ENCODE measurements at places on chromosomes 3 and 15.
A peak's percentile ranks its signal among the peaks of the same experiment; 100 is the strongest.

- DNase-seq, result no peak
Observed at GRCh38 chr3:161560008-161560637, 63.5 kb downstream of the OTOL1 start.

DNA sequence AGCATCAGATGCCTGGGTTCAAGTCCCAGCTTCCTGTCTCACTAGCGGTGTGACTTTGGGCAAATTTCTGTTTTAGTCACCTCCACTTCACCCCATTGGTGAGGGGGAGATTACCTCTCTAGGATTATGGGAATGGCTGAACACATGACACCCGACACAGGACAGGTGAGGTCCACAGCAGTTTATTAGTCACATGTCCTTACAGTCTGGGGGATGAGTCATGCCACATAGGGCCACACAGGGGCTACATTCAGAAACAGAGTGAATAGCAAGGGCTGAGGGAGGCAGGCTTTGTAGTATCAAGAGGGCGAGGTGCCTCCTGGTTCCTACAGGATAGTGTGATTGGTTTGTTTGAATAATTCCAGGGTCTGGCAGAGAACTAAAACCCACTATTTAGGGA is 15.2 kb upstream of the ITGA11 start:
- no peak for DNase-seq

- no peak for DNase-seq
Observed at GRCh38 chr15:80766275-80766674, 12.9 kb upstream of the CEMIP start.

DNA sequence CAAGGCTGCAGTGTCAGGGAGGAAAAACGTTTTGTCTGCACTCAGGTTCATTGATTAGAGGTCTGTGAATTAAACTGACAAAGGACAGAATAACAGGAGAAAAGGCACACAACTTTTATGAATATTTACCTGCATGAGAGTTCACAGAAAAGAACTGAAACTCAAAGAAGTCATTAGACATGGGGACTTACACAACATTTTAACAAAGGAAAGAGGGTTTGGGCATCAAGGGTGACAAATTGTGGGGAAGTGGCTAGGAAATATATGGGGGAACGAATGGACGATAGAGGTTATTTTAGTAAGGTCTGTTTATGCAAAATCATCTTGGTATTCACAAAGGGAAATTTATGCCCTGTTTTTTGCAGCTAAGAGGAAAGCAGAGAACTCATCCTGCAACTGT is 65.6 kb upstream of the C15orf39 start:
- DNase-seq, result no peak

- no peak for DNase-seq
Observed at GRCh38 chr3:191352014-191352413, 21.7 kb upstream of the UTS2B start.

- DNase-seq, result no peak
Observed at GRCh38 chr3:94167796-94168195, 104.9 kb downstream of the NSUN3 start.

DNA sequence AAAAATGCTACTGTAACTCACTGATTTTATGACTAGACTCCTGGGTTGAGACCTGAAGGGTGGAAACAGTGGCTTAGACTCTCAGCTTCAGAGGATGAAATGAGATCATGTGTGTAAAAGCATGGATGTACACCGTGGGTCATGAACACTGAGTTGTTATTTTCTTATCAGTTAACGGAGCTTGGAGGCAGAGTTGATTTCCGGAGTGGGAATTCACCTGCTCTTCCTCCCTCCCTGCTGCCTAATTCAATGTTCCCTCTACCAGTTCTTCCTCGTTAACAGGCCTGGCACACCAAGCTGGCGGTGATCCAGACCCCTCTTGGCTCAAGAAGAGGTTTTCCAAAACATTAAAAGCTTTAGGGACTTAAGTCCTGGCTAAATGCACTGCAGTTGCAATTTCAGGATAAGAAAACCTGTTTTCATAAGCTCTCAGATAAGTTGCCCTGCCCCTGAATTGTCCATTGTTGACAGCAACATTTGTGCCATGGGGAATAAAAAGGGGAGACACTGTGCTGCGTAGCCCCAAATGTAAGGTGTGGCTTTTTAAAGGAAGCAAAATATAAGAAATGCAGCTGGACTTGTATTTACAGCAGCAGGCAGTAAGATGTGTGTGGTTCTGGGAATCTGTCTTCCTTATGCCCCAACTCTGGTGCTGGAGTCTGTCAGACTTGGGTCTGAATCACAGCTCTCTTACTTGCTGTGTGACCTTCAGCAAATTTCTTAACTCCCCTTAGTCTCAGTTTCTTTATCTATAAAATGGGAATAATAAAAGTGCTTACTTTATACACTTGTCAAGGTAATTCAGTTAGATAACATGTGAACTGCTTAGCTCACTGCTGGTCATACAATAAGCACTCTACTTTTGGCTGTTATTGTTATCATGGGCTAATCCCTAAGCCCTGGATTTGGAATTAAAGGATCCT is 9.9 kb downstream of the PDIA5 start:
- no peak for DNase-seq

DNA sequence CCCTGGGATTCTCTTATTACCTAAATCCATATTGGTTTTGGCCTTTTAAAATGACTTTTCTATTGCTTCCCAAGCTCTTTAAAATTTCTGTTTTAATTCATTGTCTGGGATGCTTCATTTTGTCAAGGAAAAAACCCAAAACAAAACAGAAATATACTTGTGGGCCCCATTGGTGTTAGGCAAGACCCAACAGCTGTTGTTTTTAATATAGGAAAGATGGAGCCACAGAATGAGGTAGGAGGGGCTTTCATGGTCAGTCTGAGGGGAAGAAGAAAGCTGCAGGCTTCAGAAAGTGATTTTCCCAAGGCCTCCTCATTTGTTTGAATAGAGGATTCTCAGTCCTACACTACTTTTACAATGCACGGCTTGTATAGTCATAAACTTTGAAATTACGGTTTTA is 180.5 kb downstream of the MCTP2 start:
- no peak for DNase-seq

- DNase-seq, result no peak
Observed at GRCh38 chr15:78320183-78320582, 20.0 kb upstream of the CRABP1 start.

DNA sequence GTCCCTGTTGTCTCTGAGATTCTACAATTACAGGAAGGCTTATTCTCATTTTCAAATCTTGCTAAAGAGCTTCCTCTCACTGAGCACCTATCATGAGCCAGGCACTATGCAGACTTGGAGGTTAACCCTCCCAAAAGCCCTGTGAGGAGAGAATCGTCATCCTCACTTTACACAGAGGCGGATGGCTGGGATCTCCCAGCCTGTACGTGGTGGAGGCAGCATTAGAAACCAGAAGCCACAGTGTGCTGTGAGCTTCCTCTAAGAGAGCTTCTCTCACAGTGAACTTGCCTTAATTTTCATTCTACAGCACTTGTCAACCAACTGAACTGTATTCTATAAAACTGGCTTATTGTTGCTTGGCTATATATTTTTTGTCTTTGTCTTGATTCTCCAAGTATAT is 6.1 kb upstream of the DGKG start:
- no peak for DNase-seq

DNA sequence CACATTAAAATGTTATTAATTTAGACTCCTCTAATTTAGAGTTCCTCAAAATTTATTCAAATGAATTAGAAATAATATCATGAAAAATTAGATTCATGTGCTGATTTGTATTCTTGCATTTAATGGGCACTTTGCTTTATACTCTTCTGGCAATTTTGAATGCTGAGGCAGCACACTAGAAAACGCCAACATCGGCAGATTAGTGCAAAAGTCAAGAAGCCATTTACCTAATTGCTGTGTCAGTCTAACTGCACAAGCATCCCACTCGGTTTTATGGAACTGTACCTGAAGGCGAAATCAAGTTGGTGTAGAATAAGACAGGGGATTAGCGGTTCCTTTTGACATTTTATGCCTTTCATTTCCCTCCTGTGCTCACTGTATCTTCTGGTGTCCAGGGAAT is 382.0 kb downstream of the ROBO2 start:
- no peak for DNase-seq

GRCh38 chr3:147372525-147373027 is 33.8 kb downstream of the ZIC4 start:
- no peak for DNase-seq

- no peak for DNase-seq
Observed at GRCh38 chr3:127367593-127367992, 79.7 kb upstream of the PRR20G start.

DNA sequence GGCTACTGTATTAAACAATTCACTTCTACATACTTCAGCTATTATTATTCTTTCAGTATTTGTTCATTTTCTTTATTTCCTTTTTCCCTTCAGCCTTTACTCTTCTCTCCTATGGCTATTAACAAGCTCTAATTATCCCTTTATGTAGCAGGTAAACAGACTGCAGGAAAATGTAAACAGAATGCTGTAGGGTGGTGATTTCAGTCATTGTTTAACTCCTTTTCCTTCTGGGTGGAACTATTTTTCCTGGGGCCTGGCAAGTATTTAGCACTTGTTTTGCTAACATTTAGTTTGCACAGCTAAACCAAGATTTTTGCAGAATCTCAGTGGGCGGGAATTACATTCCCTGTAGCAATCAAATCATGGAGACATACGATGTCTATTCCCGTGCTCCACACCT is 14.4 kb downstream of the RARB start:
- DNase-seq, result no peak

DNA sequence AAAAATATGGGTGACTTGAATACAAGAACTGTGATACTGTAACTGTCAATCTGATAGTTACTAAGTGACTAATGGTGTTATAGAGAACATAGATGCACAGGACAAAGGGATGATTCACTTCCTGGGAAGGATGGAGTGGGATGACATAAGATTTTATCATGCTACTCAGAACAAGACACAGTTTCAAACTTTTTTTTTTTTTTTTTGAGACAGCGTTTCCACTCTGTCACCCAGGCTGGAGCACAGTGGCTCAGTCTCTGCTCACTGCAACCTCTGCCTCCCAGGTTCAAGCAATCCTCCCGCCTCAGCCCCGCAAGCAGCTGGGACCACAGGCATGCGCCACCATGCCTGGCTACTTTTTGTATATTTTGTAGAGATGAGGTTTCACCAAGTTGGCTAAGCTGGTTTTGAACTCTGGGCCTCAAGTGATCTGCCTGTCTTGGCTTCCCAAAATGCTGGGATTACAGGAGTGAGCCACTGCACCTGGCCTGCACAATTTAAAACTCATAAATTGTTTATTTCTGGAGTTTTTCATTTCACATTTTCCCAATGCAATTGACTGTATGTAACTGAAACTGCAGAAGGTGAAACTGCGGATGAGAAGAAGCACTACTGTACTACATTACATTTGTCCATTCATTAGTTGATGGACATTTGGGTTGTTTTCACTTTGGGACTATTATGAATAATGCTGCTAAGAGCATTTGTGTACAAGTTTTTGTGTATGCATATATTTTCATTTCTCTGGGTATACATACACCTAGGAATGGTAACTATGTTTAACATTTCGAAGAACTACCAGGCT is 40.6 kb downstream of the ADIPOQ start:
- DNase-seq, result no peak

- DNase-seq, result no peak
Observed at GRCh38 chr15:94247789-94248638, 16.7 kb downstream of the MCTP2 start.

GRCh38 chr3:121698476-121698875 is 37.8 kb upstream of the HCLS1 start:
- DNase-seq, result no peak

DNA sequence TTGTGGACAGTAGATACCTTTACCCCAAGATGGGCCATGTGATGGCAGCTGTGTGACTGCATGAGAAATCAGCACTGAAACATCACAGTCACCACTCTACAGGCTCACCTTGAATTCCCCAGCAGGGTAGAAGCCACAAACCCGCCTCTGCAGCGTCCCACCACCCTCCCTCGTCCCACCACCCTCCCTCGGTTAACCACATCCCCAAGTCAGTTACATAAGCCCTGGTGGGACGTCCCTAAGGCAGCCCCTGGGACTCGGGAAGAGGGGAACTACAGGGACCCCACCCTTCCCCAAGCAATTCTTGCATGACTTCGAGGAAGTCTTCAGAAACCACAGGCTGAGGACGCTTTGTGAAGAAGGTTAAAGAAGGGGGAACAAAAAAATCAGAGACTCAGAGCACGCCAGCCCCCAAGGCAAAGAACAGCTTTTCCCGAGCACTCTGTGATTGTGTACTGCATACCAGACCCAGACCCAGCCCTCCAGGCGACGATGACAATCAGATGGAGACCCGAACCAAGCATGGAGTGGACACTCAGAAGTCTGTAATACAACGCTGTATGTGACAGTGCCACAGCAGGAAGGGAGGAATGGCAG is 60.5 kb downstream of the SH3BP5 start:
- DNase-seq, result peak; percentile 30

DNA sequence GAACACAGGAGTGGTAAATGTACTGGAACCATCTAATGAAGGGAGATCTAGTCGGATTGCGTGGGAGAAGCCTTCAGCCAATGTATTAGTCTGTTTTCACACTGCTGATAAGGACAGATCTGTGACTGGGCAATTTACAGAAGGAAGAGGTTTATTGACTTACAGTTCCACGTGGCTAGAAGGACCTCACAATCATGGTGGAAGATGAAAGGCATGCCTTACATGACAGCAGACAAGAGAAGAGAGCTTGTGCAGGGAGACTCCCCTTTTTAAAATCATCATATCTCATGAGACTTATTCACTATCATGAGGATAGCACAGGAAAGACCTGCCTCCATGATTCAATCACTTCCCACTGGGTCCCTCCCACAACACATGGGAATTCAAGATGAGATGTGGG is 17.0 kb downstream of the HRG start:
- no peak for DNase-seq

DNA sequence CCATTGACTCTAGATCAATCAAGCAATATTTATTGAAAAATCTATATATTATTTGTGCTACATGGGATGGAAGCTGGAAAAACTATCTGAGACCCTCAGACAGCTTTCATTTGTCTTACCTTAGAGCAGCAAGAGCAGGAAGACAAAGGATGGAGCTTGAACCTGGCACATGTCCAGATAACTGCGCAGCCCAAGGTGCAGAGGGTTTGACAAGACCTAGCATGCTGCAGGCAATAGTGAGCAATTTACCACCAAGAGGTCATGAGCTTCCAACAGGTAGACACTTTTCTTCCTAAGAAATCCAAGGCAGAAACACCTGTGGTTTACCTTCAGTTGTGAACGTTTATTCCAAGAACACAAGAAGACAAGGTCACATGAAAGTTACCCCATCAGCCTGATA is 214.7 kb upstream of the NECTIN3 start:
- no peak for DNase-seq

DNA sequence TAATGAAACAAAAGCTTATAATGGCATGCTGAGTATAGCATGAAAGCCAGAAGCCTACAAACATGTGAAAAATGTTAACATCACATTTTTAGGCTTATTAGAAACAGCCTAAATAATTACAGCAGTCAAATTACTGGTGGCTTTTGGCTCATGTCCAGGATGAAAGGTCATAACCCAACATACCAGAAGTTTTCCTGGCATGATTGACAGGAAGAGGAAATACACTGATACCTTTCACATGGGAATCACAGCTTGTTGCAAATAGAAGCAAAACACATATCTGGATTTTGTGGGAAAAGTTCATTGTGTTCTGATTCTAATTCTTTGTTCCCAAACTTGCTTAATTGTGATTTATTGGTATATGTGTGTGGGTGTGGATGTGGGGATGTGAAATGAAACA is 393.5 kb upstream of the ARRDC4 start:
- DNase-seq, result no peak

- no peak for DNase-seq
Observed at GRCh38 chr3:107897471-107898061, 193.3 kb downstream of the CD47 start.

All from activated gamma-delta T cell (primary cell).